ENCODE measurements at places on chromosomes 4 and X.

DNA sequence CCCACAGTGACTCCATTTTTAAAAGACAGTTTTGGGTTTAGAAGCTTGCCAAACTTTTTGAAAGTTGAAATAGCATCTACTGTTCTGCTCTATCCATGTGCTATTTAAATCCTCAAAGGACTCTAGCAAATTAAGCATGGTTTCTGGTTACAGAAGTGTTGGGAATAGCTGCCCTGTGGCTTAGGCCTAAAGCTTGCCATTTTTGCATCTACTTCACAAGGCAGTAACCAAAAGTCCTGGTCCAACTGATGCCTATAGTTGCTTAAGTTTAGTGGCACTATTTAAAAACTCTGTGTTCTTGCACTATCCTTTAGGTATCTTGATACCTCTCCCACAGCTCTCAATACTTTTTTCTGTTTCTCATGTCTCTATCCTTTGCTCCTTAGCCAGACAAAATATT is 251.0 kb upstream of the GPC4 start:
- DNase-seq: no peak

DNA sequence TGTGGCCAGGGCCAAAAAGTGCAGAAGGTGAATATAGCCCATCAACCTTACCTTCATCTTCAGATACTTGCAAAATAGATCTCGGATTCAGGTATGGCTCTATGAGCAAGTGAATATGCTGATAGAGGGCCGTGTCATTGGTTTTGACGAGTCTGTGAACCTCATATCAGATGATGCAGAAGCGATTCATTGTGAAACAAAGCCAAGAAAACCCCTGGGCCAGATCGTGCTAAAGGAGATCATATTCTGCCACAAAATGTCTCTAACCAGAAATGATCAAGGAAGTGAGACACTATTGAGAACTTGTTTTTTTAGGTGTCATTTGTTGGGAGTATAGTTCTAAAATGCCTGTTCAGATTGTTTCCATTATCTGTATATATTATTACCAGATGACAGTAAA is 48.3 kb downstream of the PDK3 start:
- DNase-seq: no peak

DNA sequence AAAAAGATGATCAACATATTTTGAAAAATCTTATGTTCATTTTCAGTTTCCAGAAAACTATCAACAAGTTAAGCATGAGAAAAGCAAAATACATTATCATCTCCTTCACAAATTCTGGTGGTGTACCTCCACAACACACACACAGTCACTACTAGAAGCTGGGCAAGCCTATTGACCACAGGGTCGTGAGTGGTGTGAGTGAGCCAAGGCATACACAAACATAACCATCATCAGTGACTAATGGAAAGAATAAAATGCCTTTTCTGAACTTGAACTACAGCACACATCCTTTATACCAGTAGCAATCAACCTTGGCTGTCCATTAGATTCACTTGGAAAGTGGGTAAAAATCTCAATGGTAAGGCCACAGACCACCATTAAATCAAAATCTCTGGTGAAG is 180.2 kb downstream of the FAM47B start:
- DNase-seq: no peak

GRCh38 chr4:110292994-110293744 is 94.8 kb upstream of the ELOVL6 start:
- no peak for DNase-seq

DNA sequence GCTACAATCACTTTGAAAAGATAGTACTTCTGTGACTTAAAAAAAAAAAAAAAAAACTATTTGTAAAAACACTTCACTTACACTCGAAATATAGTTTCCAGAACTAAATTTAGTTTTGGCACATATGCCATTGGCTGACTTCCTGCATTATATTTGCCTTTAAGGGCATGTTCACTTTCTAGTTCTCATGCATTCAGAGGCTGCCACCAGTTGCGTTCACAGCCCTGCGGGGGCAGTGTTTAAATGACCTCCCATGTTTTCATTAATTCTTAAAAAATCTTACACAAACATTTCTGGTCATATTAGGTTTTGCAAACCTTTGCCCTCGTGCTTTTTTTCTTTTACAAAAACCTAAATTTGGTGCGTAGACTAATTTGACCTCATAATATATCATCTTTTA is 12.4 kb upstream of the ARHGAP6 start:
- no peak for DNase-seq

GRCh38 chr4:149095001-149095400 is 652.8 kb upstream of the NR3C2 start:
- DNase-seq: peak; percentile 27

GRCh38 chrX:151153667-151154066 is 22.7 kb upstream of the GPR50 start:
- no peak for DNase-seq

DNA sequence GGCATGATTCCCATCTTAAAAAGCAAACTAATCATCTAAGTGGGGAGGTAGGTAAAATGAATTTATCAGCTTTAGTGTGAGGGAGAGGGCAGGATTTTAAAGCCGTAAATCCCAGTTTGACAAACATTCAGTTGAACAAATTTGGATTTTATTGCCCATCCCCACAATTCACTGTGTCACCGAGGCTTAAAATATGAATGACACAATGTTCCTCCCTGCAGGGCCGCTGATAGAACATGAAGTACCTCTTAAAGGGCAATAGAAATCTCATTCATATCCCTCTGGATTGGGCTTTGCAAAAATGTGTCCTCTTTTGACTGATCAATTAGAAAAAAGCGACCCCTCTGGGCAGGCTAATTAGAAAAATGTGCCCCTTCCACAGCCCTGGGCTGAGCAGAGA is 45.5 kb upstream of the SMAD1 start:
- no peak for DNase-seq

- peak; percentile 44 for DNase-seq
Measured at GRCh38 chr4:15400981-15401671, 26.7 kb upstream of the C1QTNF7 start.

GRCh38 chr4:117996891-117997290 is 37.4 kb upstream of the NDST3 start:
- no peak for DNase-seq

- no peak for DNase-seq
Measured at GRCh38 chr4:38462367-38463055, 201.5 kb upstream of the KLF3 start.

- no peak for DNase-seq
Measured at GRCh38 chr4:185190306-185190856, 13.4 kb downstream of the CFAP97 start.

GRCh38 chr4:13484749-13485221 is 645 bp upstream of the RAB28 start:
- DNase-seq: no peak

DNA sequence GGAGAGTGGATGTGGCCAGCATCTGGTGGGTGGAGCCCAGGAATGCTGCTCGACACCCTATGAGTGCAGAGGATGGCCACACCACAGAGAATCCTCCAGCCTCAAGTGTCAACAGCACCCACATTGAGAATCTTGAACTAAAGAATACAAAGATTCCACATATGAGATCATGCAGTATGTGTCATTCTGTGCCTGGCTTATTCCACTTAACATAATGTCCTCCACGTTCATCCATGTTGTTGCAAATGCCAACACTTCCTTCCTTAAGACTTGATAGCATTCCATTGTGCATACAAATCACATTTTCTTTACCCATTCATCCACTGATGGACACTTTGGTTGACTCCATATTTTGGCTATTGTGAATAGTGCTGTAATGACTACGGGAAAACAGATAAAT is 145.8 kb downstream of the PRKX start:
- DNase-seq: no peak

GRCh38 chr4:142353149-142353738 is 492.9 kb downstream of the INPP4B start:
- no peak for DNase-seq

DNA sequence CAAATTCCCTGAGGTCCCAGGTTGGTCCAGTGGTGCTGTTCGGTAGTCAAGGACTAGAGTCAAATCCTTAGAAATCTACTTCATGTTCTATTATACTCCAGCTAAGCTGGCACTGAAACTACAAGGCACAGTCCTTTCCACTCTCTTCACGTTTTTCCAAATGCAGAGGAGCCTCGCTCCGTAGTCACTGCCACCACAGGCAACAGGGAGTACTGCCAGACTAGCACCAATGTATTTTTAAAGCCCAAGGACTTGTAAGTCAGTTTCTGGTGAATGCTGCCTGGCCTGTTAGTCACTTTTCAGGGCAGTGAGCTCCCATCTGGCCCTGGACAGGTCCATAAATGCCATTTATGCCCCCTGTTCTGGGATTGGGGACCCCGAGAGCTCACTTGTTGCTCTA is 323.5 kb downstream of the FAM47A start:
- DNase-seq: no peak

DNA sequence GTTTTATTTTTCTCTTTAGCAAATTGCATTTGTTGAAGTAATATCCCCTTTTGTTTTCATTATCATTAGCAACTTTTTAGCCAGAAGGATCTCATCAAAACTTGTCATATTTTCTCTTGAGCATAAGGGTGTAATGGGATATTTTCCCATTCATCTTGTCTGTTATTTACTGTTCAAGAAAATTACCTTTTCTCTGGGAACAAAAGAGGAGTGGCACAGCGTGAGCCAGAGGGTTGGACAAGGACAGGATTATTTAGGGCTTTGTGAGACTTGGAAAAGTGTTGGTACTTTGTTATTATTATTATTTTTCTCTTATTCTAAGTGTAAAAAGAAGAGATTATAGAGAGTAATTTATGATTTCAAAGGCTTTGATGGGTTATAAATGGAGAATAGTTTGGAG is 135.9 kb downstream of the PRKX start:
- no peak for DNase-seq

DNA sequence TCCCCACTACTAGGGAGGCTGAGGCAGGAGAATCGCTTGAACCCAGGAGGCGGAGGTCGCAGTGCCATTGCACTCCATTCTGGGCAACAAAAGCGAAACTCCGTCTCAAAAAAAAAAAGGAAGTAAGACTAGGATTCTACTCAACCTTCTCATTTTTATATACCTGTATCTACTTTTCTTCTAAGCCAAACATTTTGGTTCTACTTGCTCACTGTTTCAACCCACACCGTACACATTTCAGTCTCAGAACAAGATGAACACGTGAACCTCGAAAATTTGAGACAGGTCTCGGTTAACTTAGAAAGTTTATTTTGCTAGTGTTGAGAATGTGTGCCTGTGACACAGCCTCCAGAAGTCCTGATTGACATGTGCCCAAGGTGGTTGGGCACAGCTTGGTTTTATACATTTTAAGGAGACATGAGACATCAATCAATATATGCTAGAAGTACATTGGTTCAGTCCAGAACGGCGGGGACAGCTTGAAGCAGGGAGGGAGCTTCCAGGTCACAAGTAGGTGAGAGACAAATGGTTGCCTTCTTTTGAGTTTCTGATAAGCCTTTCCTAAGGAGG is 3.7 kb downstream of the ADD1 start:
- no peak for DNase-seq

GRCh38 chr4:56680266-56680665 is 830 bp downstream of the HOPX start:
- DNase-seq: no peak

GRCh38 chr4:48687313-48688051 is 92.6 kb downstream of the FRYL start:
- DNase-seq: no peak

- DNase-seq: peak; percentile 29
Measured at GRCh38 chr4:169774466-169775445, 17.0 kb upstream of the HPF1 start.

DNA sequence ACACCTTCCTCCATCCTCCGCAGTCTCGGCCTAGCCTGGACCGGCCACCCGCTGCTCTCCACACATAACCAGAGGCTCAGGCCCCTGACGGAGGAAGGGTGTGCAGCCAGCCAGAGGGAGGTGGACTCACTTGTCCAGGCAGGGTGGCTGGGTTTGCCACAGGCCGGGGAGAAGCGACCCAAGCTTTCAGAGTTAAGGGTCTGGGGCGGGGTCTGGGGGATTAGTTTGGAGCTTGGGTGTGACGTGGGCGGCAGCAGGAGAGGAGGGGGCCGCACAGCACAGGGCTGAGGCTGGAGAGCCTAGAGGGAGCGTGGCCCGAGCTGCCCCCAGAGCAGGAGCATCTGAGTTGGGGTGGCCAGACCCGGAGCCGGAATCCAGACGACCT is 22.4 kb upstream of the CPLX1 start:
- DNase-seq: no peak

- no peak for DNase-seq
Measured at GRCh38 chr4:139764686-139765310, 99.2 kb downstream of the MGST2 start.

DNA sequence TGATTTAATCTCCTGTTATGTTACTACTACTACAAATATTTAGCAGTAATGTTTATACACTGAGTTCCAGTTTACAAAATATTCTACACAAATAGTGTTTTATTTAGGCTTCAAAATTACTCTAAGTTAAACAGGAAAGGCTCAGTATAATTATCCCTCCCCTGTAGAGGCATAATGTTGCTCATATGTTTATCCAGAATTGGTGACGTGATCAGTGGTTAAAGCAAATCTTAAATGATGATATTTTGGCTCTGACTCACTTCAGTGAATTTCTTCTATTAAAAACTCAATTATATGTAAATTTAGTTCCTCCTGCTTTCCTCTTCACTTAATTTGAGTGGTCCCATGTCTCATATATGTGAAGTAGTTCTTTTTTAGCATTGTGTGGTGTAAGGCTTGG is 438.5 kb downstream of the ADGRL3 start:
- DNase-seq: no peak

DNA sequence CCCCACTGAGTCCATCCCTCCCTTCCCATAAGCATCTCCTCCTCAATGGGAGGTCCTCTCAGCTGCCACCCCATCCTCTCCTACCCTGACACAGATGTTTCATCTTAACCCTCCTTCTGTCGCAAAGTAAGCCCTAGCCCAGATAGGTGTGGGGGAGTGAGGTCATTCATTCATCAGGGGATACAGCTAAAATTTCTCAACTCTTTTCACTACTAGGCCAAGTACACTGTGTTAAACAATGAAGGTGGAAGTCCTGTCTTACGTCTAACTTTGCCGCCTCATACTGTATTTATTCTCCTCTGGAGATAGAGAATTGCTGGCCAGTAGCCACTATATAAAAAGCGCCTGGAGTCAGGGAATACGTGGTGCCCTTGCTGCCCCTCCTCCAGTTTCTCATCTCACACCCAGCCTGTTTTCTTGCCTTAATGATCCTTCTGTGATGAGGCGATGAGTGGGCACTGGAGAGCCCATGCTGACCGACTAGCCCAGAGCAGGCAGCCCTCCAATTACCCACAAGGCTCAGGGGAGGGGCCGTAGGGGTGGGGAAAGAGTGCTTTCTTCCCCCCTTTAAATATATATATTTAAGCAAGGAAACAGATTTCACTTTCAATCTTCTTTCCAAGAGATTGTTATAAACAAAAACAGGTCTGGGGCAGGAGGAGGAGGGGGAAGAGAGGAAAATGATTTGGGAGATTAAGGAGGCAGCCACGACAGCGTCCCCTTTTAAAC is 149.5 kb downstream of the PJA1 start:
- no peak for DNase-seq

GRCh38 chrX:150406596-150406995 is 43.5 kb downstream of the MAMLD1 start:
- DNase-seq: no peak

Measured in right hindlimb (tissue), 1 donor.